NCI-H345 (cell line): ENCODE measurements at places on chromosomes 7 and 10.

- DNase-seq: no peak
Measured at GRCh38 chr7:139330333-139331030, 10.7 kb upstream of the FMC1 start.

DNA sequence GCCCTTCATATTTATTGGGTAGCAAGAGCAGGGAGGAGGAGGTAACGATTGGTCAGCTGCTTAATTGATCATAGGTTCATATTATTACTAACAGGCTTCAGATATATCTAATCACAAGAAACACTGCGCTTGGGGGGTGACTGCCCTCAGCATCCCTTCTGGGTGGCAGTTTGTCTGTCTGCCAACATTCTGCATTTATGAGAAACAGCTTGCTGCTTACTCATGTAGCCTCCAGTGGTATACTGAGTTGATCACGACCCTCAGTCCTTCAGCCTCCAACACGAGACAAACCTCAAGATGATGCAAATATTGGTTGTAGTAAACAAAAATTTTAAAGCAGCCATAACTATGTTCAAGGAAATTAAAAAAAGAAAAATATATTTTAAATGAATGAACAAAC lies 657.8 kb upstream of the PHF14 start:
- DNase-seq: no peak

DNA sequence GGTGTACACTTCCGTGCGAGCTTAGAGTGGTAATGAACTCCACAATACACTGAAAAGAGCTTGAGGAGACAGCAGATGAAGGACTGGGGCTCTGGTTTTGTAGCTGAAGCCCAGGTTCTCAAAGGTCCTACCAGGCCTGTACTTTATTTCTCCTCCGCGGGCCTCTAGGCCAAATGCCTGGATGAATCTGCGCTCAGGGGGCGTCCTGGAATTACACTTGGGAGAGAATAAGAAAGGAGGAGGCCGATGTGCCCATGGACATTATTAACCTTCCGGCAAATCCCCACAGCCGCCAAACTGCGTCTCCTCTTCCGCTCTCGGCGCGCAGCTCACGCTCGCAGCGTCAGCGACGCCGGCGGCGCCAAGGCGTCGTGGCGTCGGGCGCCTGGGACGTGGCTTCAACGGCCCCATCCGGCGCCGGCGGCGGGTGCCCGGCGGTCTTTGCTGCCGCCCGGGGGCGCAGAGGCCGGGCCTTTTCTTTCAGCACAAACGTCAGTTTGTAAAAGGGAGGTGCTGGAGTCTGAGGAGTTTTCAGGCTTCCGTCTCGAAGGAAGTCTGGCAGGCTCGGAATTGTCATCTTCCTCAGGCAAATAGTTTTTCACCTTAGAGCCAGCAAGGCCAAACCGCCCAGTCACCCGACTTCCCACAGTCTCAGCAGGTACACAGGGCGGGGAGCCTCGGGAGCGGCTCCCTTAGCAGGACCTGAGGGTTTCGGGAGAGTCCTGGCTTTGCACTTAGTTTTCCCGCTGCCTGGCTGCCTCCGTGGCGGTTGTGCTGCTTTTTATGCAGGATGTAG lies at the start of gene CCDC7:
Gene CCDC7 (plus strand): TSS at position 401 of the 796 bp plus-strand sequence. CDS start 5,503 bp downstream, outside the sequence.
- peak; percentile 82 for DNase-seq

DNA sequence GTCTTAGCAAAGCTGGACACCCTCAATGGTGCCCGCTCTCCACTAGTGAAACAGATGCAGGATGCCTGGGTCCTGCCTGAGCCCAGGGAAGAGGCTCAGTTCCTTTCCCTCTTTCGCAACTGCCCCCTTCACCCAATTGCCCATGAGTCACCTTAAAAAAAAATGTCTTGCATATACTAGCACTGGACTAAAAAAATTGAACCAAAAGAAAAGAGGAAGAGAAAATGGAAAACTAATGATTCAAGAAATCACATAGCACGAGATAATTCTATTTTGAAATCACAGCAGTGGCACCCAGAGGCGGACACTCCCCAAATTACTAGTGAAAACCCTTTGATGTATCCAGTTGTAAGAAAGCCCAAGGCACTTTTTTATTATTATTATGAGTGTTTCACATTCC lies 972.5 kb downstream of the LRMDA start:
- no peak for DNase-seq

DNA sequence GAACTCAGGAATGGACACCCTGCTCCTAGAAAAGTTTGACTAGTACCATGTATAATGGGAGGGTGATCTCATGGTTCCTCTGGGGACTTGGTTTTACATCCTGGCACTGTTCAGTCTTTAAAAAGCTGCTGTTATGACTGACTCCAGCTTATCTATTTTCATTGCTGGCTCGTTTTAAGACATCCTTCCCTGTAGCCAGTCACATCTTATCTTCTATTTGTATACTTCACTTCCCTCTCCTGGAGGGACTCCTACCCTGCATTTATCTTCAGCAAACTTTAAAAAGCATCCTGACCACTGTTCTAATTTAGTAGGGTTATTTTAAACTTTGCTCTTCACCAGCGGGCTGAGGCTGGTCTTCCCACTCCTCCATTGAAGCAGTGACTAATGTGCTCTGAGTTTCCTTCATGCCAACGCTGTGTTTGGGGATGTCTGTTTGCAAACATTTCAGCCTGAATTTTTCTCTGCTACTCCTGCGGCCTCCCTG lies 72.9 kb upstream of the ARMC3 start:
- no peak for DNase-seq

- no peak for DNase-seq
Measured at GRCh38 chr7:44979481-44980392, 922 bp upstream of the MYO1G start.

- no peak for DNase-seq
Measured at GRCh38 chr10:76236356-76236755, 804.9 kb downstream of the LRMDA start.

DNA sequence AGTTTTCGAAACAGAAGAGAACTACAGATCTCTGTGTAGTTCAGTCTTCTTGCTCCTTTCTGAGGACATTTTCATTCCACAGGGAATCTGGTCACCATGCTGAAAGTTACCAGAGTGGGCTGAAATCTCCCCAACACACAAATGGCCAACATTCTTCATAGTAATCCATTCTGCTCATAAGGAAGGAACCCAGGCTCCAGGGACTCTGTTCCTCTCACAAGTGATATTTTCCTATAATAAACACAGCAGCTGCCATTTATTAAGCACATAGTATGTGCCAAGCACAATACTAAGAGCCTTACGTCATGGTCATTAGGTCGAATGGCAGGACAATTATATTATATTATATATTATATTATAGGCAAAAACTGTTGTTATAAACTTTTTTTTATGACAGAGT lies 109.8 kb downstream of the RAB11FIP2 start:
- DNase-seq: no peak

DNA sequence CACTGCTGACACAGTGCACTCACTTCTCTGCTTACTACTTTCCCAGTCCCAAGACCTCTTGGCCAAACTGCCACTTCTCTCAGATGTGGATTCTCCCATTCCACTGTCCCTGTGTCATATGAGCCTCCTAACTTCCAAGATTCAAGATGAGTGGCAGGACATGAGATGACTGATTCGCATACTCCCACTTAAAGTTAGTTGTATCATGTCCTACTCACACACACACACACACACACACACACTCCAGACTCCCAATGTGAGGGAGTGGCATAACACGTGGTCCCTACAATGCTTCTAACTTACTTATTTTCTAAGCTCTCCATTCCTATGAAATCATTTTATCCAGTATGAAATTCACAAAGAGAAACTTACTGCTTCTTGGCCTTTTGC lies 67.0 kb upstream of the CAV2 start:
- no peak for DNase-seq

DNA sequence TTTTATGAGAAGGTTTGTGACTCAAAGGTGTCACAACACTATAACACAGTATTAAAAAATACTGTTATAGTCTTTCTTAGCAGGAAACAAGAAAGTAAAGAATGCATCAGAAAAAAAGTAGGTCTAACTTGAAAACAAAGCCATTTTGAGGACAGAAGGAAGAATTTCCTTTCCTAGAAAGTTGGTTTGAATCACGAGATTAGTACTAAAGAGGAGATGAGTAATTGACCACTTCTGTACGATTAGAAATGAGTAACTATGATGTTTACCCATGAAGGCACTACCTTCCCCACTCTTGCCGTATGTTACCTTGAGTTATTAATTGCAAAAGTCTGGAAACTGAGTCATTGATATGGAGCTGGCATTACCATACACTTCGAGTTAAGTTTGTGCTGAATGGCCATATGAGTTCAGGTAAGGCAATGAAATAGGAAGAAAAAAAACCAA lies 65.2 kb downstream of the FAM185A start:
- no peak for DNase-seq

- no peak for DNase-seq
Measured at GRCh38 chr10:29753283-29753682, 118.5 kb upstream of the SVIL start.

GRCh38 chr7:142511801-142512200 lies 237.5 kb upstream of the PRSS1 start:
- no peak for DNase-seq

DNA sequence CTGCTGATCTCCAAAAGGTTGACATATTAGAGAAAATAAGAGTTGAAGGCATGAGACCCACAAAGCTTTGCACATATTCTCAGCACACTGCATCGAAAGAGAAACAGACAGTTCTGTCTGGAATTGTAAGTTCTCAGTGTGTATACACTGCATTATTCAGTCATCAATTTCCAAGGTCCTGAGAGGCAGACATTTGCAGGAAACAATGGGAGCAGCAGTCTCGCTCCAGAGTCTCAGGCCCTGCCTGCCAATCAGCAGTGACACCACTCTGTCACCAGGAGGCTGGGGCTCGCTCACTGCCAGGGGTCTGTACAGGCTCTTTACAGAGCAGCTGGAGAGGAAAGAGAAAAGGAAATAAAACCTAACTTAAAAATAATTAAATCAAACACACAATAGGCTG lies 36.3 kb downstream of the JAZF1 start:
- peak; percentile 47 for DNase-seq

DNA sequence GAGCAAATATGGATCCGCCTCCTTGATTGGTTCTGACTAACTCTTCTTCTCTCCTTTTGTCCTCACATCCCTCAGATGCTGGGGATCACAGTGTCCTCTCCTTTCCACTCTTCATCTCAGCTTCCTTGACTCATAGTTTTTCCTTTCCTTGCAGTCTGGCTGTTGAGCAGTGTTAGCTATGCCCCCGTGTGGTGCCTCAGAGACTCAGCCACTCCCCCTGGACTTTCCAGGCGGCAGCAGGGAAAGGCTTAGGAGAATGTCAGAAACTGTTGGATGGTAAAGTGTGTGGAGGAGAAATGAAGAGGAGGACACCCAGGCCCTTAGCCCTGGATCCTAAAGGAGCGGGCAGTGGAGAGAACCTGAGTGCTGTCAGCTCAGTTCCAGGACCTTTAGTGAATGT lies 267.5 kb downstream of the CELF2 start:
- DNase-seq: no peak

GRCh38 chr7:129457101-129457500 lies 22.9 kb downstream of the STRIP2 start:
- no peak for DNase-seq

GRCh38 chr7:135260470-135260869 lies 26.8 kb downstream of the STRA8 start:
- DNase-seq: no peak

DNA sequence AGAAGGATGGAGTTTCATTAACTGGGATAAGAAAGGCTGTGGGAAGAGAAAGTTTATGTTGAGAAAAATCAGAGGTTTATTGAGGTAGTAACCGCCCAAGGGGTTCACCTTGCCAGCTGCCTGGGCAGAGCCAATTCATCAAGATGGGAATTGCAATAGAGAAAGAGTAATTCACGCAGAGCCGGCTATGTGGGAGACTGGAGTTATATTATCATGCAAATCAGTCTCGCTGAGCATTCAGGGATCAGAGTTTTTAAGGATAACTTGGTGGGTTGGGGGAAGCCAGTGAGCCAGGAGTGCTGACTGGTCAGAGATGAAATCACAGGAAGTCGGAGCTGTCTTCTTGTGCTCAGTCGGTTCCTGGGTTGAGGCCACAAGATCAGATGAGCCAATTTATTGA lies 70.6 kb downstream of the MALRD1 start:
- no peak for DNase-seq

- no peak for DNase-seq
Measured at GRCh38 chr7:107108793-107109371, 59.9 kb upstream of the HBP1 start.

DNA sequence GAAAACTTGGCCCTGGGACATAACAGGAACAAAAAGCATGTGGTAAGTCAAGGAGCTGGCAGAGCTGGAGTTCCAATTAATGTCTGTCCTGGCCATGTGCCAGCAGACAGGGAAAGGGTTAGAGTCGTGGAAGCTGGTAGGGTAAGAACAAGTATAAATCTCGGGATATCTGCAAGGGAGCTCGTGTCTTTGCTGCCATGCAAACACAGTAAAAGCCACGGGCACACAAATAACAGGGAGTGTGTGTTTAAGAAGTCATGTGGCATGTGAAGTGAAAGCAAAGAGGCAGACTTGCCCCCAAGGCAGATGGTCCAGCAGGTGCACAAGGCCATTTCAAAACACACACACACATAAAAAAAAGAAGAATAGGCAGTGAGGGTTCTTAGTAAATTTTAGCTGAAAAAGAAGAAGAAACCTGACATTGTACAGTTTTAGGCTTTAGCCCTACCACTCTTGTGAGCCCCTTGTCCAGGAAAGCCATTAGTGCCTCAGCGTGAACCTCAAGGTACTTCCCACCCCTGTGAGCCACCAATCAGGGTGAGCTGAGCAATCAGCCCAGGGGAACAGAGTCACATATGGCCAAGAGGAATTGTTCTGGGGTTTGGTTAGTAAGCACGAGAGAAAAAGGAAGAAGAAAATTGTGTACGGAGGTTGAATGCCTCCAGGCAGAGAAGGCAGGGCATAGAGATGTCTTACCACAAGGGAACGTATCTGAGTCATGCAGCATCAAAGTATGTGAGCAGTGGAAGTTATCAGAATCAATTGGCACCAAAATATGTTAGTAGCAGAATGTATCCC lies 32.8 kb upstream of the ARHGAP12 start:
- peak; percentile 69 for DNase-seq

DNA sequence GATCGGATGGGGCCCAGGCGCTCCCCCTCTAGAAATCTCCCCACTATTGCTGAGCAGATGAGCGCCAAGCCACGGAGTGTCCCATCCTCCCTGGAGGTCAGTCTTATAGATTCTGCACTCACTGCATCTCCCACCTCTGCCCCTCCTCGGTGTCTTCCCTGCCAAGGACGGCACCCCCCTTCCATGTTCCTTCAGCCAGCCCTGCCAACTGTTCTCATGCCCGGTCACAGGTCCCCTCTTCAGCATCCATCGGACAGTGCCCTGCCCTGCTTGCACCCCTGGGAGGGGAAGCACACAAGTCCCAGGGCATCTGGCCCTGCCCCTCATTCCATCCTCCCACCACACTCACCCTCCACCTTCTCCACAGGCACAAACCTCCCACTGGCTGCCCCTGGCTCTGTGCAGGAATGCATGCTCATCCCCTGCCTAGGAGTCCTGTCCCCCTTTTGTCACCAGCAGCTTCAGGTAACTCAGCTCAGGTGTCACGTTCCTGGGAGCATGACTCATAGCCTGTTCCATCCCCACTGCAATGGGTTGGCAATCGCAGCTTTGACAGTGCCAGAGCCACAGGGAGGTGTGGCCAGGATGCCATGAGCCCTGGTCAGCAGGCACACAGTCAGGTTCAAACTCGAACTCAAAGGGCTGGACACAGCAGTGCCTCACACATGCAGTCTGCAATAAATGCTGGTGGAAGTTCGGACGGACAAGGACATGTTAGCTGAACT lies 234.7 kb upstream of the TCERG1L start:
- DNase-seq: no peak

- no peak for DNase-seq
Measured at GRCh38 chr7:2118630-2119190, 114.0 kb downstream of the MAD1L1 start.

GRCh38 chr10:125033146-125033924 lies 91.4 kb downstream of the ZRANB1 start:
- DNase-seq: no peak
